ENCODE measurements at places on chromosomes 12 and 14.

- DNase-seq, result no peak
Observed at GRCh38 chr14:23009483-23009938, 432 bp downstream of the C14orf93 start.

GRCh38 chr12:49195736-49196135, 6.9 kb upstream of the TUBA1A start:
- peak; percentile 38 for DNase-seq

- DNase-seq, result no peak
Observed at GRCh38 chr12:47014474-47014873, 64.9 kb upstream of the PCED1B start.

GRCh38 chr12:21666722-21667121, 9.1 kb upstream of the LDHB start:
- DNase-seq, result no peak

GRCh38 chr12:71354871-71355270, 84.7 kb upstream of the LGR5 start:
- DNase-seq, result no peak

DNA sequence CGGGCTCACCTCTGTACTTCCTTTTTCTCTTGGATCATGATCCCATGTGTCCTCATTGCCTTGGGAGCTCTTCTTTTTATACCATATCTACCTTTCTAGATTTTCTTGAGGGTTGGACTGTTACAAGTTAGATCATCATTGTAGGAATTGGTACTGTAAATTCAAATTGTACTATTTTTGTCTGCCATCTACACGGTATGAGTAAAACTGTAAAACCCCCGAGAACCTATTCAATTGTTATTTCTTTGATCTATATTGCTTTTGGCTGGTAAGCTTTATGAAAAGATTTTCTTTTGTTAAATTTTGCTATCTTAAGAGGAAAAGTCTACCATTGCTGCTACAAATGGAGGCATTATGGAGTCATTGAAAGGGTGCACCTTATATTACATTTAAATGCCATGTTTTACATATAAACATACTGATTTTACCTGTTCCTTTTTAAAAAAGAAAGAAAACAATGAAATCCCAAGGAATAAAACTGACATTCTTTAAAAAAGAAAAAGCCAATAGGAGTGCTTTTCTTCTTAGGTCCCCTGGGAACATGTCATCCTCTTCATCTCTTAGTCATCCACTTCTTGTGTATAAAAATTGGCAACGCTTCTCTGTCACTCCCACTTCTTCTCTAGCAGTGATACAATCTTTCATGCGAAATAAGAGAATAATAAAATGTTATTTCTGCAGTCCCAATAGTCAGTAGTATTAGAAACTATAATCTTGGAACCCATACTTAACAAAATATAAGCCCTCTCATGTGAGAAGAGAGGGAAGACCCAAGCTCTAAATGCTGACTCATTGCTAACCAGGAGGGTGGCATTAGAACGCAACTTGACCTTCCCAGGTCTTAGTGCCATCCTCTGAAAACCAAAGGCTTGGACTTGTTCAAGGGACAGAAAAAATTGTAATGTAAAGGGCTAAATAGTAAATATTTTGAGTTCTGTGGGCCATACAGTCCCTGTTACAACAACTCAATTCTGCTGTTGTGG, 20.4 kb downstream of the RGS6 start:
- no peak for DNase-seq

GRCh38 chr12:48002414-48002730, 1.9 kb downstream of the COL2A1 start:
- no peak for DNase-seq

DNA sequence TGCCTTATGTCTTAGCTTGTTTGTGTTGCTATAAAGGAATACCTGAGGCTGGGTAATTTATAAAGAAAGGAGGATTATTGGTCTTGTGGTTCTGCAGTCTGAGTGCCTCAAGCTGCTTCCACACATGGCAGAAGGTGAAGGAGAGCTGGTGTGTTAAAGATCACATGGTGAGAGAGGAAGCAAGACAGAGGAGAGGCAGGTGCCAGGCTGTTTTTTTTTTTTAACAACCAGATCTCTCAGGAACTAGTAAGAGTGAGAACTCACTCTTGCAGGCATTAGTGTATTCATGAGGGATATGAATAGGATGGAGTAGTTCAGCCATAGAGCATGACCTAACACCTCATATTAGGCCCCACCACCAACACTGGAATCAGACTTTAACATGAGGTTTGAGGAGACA, 123.4 kb downstream of the CMAS start:
- DNase-seq, result no peak

DNA sequence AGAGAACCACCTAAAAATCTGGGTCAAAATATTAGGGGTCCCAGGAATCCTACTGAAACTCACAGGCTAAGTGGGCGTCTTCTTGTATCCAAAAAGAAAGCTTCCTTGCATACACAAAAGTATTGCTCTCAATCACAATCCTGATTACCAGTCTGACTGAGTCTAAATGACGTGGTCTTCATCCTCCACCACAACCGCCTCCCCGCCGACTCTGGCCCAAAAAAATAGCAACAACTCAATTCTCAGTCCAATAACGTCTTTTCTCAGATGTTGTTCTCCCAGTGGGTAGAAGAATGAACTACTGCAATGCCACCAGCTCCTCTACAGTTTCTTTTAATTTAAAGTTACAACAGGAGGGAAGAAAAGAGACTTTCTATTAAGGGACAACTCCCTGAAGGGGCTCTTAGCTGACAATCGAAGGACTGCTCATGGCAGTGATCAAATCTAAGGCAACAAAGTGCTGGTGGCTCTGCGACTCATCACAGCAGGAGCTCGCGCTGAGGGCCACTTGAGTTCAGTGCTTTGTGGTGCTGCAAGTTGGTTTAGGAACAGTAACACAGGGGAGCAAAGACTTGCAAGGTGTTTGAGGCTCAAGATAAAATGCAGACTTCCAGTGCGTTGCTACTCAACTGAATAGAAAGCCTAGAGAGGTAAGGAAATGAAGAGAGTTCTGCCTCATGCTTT, 394.1 kb downstream of the BCAT1 start:
- no peak for DNase-seq

GRCh38 chr12:93087840-93088610, 158.9 kb upstream of the EEA1 start:
- DNase-seq, result no peak

DNA sequence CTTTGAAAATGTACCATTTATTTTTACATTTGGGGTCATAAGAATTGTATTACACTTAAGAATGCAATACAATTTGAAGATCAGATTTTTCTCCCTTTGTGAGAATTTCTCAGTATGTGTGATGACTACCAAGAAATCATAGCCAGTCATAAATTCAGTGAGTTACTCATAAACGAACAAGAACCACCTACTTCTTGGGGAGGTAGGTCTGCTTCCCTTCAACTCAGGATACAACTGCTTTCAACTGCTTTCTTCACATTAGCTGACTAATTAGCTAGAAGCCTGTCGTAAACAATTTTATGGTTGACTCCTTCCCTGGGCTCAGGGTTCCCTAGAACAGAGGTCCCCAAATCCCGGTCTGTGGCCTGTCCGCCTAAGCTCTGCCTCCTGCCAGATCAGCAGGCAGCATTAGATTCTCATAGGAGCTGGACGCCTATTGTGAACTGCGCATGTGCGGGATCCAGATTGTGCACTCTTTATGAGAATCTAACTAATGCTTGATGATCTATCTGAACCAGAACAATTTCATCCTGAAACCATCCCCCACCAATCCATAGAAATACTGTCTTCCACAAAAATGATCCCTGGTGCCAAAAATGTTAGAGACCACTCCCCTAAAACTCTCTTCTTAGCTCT, 3.7 kb downstream of the ANG start:
- DNase-seq, result no peak

GRCh38 chr12:75888874-75889613, 142.5 kb downstream of the PHLDA1 start:
- DNase-seq, result no peak

Measured in CD14-positive monocyte (primary cell).